ENCODE measurements at places on chromosomes 16 and 17.

GRCh38 chr16:30738984-30739951, 9.0 kb upstream of the PHKG2 start:
- no peak for DNase-seq

- no peak for DNase-seq
These were observed 328.4 kb downstream of the MAF start for GRCh38 chr16:79272141-79272577.

DNA sequence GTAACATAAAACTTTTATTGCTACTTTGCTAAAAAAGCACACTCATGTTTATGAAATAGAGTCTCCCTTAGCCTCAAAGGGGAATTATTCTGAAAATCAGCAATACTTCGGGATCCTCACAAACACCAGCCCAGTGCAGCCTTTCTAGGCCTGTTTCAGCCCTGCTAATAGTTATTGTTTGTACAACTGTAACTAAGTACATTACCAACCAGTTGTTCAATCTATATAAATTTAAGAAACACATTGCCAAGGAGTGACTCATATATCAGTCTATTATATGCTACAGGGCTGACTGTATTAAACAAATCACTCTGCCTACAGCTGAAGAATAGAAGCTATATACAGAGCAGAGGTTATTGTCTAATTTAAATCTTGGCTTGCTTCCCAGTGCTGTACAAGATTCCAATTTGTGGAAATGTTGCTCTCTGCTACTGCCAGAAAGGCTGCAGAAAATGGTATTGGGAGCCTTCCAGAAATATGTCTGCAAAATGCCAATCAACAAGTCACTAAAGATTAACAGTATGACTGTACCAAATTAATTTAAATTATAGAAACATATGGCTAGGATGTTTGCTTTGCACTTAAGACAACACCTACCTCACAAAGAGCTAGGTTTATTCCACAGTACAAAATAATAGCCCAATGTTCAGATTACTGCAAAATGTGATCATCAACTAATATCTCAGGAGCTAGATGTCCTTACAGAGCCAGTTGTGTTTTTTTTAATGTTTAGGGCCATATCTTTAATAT, 49.7 kb downstream of the TOX3 start:
- peak; percentile 40 for DNase-seq

DNA sequence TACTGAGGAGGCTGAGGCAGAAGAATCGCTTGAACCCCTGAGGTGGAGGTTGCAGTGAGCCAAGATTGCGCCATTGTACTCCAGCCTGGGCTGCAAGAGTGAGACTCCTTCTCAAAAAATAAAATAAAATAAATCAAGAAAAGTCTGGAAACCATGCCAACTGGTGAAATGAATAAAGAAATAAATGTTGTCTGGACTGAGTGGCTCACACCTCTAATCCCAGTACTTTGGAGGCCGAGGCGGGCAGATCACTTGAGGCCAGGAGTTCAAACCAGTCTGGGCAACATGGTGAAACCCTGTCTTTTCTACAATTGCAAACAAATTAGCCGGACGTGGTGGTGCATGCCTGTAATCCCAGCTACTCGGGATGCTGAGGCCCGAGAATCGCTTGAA, 744 bp upstream of the LRRC37A3 start:
- no peak for DNase-seq

DNA sequence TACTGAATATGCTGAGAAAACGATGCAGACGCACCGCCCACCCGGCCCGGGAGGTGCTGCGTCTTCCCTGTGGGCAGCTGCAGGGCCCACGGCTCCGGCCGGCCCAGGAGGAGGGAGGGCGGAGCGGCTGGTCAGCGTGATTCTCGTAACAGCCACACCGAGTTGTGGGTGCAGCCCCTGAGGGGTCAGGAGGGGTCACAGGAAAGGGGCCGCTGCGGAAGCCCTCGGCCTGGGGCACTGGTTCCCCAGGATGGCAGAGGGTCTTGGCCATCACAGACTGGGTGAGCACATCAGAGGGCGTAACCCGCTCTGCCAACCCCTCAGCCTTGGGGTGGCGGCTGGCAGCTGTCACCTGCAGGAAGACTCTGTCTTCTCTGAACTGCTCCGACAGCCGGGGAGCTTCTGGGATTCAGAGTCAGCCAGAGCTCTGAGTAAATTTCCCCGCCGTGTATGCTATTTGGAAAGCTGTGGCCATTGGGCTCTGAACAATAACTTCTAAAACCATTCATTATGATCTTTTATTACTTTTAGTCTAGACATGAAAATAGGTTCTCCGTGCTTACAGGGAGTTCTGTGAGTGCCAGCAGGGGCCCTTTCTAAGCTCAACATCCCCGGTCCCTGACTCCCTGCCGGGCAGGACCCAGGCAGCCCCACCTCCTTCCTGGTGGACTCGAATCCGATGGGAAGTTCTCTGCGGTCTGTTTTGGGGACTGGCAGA, 87.4 kb upstream of the CHMP6 start:
- DNase-seq = no peak

DNA sequence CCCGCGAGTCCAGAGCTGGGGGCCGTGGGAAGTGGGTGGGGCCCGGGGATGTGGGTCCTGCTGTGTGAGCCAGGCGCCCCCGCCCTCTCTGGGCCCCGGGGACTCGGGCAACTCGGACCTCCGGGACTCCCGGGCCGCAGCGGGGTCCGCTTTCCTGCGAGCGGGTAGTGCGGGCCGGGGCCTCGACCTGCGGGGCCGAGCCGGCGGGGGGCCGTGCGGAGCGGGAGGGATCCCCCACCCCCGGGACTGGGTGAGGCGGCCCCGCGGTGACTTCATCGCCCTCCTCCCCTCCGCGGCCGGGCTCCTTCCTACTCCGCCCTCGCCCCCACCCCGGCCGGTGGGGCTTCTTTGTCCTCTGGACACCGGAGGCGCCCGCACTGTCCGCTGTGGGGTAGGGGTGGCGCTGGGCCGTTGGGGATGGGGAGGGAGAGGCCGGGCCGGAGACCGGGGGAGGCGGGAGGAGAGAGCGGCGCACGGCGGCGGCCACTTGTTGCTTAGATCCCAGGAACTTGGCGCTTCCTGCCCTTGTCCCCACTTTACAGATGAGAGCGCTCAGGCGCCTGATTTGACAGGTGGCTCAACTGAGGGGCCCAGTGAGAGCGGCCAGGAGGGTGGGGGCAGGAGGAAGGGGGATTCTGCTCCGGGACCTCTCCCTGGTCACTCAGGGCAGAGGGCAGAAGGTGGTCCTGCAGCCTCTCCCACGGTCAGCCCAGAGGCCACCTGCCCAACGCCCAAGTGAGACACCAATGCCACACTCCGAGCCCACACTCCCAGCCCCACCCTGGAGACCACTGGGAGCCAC, 874 bp downstream of the CMTM3 start:
- DNase-seq = peak; percentile 63
